NCI-H446 (cell line): ENCODE measurements at places on chromosomes 6 and 20.

DNA sequence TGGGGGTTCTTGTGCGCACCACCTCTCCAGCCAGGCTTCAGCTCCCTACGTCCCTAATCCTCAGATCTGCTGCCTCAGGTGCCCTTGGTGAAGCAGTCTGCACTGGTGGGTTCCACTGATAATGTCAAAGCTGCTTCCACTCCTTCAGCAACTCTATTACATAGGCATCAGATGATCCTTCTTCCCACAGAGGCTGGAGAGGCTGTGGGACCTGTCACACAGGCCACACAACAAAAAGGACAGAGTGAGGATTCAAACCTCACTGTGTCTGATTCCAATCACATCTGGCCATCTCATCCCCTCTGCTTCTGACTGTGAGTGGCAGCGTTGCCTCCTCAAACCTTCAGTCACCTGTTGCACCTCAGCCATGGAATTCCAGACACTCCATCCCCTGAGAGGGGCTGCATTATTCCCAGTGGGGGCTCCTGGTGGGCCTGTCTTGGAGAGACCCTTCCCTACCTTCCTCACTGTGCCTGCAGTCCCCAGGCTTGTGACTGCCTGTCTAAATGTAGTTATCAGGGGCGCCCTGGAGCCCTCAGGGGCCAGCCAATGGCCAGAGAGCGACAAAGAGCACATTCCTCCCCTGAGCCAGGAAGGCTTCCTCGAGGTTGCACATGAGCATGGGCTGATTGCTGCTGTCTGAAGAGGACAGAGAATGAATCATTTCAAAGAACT lies 211.4 kb upstream of the ECI2 start:
- DNase-seq: no peak

- no peak for DNase-seq
These were observed 62.3 kb upstream of the IER3 start for GRCh38 chr6:30806581-30807183.

DNA sequence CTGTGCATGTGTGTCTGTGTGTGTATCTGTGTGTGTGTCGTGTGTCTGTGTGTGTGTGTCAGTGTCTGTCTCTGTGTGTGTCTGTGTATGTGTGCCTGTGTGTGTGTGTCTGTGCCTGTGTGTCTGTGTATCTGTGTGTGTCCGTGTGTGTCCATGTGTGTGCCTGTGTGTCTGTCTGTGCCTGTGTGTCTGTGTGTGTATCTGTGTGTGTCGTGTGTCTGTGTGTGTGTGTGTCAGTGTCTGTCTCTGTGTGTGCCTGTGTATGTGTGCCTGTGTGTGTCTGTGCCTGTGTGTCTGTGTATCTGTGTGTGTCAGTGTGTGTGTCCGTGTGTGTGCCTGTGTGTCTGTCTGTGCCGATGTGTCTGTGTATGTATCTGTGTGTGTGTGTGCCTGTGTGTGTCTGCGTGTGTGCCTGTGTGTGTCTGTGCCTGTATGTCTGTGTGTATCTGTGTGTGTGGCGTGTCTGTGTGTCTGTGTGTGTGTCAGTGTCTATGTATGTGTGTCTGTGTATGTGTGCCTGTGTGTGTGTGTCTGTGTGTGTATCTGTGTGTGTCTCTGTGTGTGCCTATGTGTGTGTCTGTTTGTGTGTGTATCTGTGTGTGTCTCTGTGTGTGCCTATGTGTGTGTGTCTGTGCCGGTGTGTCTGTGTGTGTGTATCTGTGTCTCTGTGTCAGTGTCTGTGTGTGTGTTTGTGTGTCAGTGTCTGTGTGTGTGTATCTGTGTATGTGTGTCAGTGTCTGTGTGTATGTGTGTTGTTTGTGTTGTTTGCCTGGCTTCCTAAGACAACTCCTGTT lies 11.6 kb downstream of the SNPH start:
- no peak for DNase-seq

DNA sequence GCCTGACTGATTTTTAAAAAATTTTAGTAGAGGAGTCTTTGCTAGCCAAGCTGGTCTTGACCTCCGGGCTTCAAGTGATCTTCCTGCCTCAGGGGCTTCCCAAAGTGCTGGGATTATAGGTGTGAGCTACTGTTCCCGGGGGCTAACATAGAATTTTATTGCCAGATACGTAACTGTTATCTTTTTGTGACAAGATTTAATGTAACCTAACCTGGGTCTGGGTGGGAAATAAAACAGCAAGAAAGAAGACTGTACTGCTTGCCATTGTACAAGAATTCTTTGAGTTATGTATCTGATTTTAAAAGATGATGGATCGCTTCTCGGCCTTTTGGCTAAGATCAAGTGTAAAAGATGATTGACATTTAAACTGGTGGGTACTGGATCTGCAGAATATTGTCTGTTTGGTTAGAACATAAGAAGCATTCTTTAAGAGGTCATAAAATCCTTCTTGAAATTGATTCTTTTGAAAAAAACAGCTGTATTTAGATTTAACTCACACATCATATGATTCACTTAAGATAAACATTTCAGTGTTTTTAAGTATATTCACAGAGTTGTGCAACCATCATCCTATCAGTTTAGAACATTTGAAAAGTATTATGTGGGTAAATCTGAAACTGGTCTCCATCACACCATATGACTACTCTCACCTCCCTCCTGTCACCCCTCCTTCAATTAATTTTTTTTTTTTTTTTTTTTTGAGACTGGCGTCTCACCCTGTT lies 21.6 kb downstream of the TPX2 start:
- no peak for DNase-seq

DNA sequence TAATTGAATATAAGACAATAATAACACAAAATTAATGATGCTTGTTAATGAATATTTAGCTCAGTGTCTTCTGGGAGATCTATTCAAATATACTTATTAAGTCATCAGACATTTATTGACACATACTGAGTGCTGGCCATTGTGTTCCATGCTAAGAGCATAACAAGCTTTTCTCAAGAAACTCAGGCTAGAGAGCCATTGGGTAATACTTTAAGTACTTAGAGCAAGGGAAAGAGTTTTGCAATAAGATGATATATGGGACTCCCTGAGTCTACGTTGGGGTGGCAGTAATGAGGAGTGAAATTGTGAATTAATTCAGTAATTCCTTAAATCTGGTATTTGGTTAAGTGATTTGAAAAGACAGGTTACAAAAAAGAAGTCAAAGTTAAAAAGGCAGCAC lies 11.1 kb downstream of the TMEM200A start:
- no peak for DNase-seq

- DNase-seq: no peak
These were observed 4.4 kb downstream of the MYLK2 start for GRCh38 chr20:31823360-31824124.

DNA sequence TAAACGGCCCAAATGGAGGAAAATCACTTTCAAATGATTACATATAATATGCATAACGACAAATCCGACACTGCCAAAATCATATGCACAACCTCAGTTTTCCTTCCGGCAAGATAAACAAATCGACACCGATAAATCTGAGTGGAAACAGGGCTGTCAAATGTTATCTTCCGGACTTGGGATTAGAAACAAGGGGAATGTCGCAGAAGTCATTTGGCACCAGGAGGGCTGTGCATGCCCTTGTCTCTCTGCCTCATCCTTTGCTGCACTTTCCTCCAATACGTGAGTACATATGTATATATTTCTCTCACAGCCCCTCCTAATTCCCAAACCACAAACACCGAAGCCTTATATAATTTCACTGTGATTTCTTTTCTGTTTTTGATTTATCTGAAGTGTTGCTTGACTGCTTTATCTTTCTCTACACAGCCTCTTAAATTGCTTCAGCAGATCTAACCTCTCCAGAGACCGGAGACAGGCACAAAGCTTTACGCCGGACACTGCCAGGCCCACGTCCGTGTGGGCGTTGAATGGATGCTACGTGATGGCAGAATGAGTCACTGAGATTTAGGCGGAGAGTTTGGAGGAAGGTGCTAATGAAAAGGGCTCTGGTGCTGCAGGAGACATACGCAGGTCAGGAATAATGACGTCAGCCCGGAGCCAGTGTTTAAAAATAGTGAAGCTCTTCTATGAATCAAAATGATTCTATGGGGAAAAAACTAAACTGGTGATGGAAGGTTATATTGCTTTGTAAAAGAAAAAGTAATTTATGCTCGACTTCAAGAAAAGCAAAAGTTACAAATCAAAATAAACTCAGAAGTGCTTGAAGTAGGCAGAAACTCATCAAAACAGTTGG lies 21.0 kb upstream of the PRELID3B start:
- DNase-seq: no peak

DNA sequence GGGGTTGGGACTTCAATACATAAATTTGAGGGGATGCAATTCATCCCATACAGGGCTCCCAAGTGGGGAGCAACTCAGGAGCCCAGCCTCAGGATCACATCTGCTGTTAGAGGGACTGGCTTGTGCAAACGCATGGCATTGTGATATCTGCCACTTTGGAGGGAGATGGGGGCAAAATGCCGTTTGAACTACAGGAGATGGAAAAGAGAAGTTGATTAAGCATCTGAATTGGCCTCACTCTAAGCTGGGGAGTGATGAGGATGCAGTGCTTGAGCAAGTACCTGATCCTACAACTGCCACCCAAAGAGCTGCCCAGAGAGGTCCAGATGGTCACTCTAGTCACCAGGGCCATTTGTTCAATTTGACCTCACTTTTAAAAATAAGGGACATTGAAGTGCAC lies 2.0 kb downstream of the LY86 start:
- no peak for DNase-seq

- DNase-seq: no peak
These were observed 20.9 kb downstream of the EDN1 start for GRCh38 chr6:12311106-12311505.
